NCI-H748 treated with DMSO at 0.1 percent for 48 hours (cell line): ENCODE measurements at places on chromosomes 1 and 21.

DNA sequence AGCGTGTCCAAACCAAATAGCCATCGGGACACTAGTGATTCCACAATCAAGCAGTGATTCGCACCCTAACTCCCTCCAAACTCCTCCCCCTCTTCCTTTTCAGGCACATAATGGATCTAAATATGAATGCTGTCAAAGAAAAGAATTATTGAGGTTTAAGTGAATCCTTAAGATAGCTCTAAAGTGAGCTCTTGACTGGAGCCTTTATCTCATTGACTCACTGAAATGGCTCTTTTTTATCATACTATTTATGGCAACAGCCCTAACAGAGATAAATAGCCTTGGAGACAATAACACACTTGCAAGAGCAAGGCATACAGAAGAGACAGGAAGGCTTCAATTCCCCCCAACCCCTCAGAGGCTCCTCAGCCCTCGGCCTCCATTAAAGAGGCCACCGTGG, 143.3 kb downstream of the PLXNA2 start:
- no peak for DNase-seq

DNA sequence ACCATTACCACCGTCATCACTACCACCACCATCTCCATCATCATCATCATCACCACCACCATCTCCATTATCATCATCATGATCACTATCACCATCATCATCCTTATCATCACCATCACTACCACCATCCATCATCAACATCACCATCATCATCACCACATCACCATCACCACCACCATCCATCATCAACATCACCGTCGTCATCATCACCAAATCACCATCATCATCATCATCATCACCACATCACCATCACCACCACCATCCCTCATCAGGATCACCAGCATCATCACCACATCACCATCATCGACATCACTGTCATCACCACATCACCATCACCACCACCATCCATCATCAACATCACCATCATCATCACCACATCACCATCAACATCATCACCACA, 203.0 kb upstream of the VAMP3 start:
- DNase-seq: no peak

GRCh38 chr1:204725821-204726448, 40.4 kb upstream of the LRRN2 start:
- DNase-seq: no peak

GRCh38 chr21:40130476-40130875, 263.2 kb downstream of the PCP4 start:
- DNase-seq: no peak

- DNase-seq: no peak
Observed at GRCh38 chr1:74766579-74766978, 33.6 kb downstream of the TYW3 start.

GRCh38 chr1:222552882-222553281, 5.0 kb upstream of the HHIPL2 start:
- no peak for DNase-seq

DNA sequence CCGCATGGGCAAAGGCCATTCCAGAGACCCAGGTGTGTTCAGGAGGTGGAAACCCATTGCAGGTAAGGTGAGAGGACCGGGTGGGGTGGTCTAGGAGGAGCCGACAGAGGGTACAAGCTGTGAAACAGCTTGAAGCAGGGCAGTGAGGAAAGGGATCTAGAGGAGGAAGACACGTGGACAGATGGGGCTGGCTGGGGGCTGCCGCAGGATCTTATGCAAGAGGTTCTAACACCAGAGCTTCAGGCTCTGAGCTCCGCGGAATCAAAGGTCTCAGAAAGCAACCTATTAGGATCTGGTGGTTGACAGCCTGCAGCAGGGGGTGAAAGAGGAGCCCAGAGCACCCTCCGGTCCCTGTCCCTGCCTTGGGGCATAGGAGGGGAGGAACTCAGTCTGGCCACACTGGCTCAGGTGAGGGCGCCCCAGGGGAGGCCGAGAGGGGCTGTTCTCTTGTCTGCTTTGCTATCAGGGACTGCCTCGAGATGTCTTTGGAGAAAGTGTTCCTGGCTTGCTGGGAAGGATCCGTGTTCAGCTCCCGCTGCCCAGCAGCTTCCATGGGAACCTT, 1.9 kb downstream of the TFF1 start:
- no peak for DNase-seq
